Activated naive CD4-positive, alpha-beta T cell treated with anti-CD3 and anti-CD28 coated beads, Interleukin-2, amount 50 U/mL, for 72 hours (primary cell): ENCODE measurements at places on chromosomes 13 and 19.

- peak; percentile 86 for DNase-seq
Measured at GRCh38 chr19:55179606-55180484, at the start of gene SYT5. Gene SYT5, minus strand, starts transcription at chr19:55180289. Its CDS starts 1,248 bp downstream, at chr19:55179041.

DNA sequence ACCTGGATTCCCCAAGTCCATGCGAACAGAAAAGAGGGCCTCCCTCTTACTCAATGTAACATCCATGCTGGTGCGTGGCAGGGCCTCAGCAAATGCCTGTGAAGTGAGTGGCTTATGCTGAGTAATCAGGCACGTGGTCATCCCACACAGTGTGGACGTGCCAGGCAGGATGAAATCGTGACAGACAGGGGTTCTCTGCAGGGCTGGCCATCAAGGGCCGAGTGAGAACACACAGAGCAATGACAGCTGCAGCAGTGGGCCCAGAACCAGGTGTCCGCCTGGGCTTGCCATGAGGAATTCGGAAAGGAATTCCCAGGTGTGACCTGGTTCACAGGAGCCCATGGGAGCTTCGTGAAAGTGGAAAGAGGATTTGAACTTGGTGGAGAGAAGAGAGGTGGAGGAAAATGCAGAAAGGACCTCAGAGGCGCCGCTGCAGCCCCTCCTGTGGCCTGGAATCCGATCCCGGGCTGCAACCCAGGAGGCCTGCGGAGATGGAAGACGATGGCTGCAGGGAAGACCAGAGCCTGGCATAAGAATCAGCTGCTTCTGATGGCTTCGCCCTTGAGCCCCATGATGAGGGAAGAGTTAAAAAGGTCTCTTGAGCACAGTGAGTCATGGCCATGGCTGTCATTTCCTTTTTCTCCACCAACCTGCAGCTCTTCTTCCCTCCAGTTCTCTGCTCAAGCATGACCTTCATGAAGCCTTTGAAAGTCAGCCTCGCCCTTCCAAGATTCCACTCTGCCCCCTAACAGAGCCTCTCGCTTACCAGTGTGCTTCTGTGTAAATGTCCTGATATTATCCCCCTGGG is 34.6 kb upstream of the SOX1 start:
- DNase-seq: no peak

DNA sequence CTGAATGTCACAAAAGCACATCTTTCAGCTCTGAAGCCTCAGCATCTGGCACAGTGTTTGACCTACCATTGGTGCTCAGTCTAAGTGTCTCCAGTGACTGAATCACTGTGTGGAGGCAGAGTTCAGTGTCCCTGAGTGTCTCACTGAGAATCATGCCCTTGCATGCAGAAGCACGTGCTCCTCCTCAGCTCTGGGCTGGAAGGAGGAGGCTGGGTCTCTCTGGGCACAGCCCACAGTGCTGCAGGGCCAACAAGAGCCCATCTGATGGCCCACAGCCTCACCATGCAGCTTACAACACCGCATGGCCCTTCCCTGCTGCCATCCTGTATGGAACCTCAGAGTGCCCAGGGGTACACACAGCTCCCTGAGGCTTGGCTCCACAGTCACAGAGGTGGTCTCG is 86.1 kb downstream of the TEX26 start:
- no peak for DNase-seq

DNA sequence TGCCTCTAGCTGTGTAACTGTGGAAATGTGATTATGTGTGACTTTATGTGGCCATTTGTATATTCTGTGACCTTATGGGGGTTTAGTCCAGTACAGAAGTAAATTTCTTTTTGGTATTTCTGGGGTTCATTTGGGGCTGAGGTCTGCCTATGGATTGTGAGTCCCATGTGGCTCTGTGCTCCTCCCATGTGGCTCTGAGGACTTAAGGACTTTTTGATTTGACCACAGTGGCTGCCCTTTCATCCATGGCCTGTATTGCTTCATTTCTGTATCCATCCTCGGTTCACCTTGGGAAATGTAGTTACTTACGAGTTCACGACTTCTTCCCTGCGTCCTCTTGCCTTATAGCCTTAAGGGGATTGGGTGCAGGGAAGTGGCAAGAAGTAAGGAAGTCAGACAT is 1.0 kb downstream of the ZNF420 start:
- no peak for DNase-seq

DNA sequence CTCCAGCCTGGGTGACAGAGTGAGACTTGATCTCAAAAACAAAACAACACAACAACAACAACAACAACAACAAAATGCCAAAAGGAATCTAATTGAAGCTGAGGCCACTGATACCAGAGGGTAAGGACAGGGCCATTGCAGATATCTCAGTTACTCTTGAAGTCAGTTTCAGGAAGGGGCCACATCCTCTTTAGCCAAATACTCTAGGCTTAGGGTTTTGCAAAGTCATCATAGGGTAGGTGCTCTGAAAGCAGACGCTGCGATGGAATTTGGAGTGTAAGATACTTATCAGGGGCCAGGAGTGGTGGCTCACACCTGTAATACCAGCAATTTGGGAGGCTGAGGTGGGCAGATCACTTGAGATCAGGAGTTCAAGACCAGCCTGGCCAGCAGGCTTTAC is 46.6 kb upstream of the UBAC2 start:
- DNase-seq: no peak

DNA sequence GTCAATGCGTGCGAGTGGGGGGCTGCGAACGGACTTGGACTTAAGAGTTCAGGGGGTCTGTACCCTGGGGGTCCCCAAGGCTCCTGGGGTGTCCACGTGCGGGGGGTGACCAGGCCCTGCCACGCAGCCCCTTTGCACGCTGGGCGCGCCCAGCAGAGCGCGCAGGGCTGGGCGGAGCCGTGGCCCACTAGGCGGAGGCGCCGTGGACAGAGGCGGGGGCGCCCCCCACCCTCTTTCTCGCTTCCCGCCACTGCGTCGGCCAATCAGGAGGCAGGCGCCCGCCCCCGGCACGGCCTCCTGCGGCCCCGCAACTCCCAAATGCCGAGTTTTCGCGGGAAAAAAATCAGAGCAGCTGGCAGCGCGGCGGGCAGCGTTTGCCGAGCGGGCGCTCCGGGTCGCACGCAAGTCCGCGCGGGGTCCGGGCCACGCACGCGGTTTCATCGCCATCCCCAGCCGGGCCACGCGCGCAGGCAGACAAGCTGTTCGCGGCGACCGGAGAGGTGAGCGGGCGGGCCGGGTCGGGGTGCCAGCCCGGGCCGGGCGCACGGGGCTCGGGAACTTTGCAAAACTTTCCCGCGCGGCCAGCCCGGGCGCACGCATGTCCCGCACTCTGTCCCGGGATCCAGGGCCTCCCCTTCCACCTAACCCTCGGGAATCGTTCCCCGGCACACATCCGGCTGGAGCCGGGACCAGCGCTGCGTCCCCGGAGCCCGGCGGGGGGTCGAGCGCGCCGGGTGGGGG is at the start of gene UHRF1:
Gene UHRF1 (plus strand): TSS at position 346 of the 741 bp plus-strand sequence. CDS start 1,385 bp downstream, outside the sequence.
- DNase-seq: peak; percentile 84

DNA sequence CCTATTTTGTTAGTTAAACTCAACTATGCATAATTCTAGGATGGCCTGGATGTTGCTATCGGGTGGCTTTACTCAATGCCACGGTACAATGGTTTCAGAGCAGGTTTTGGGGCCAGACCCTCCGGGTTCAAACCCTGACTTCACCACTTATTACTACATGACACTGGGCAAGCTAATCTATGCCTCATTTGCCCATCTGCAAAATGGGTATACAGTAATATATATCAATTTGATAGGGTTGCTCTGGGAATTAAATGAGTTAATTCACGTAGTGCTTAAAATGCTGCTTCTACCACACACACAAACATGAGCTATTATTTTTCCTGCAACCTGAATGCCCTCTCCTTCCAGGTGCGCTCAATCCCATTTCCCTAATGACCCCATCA is 839 bp downstream of the ESD start:
- DNase-seq: no peak

GRCh38 chr13:36133950-36134626 is 2.9 kb upstream of the DCLK1 start:
- no peak for DNase-seq

DNA sequence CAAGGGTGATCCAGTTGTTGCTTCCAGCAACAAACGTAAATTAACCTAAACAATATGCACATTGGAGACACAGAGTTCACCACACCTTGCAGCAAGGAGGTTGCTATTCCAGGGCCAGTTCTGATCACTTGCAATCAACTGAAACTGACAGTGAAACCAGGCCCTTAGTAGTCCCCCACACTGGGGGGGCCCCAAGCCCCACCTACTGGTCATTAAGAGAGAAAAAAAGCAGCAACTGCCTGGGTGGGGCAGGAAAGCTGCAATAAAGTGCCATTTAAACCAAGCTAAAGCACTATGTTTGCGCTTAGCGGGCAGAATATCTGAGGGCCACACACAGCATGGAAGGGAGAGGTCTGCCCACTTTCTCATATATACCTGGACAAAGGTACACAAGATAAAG is 51.5 kb downstream of the ATP7B start:
- DNase-seq: no peak

DNA sequence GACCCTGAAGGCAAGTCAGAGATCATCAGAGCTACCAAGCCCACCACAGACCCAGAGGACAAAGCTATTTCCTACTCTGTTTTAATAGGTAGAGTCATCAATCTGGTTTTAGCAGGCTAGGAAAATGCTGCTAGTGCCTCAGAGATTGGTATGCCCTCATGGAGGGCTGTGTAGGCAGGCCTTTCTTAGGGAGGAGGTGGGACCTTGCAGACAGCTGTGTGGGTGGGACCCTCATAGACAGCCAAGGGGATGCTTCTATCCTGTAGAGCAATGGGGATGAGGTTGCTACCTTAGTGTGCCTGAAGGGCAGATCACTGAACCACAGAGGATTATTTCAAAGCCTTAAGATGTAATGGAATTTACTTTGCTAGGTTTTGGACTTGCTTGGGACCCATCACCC is 534.9 kb upstream of the KLF12 start:
- no peak for DNase-seq

DNA sequence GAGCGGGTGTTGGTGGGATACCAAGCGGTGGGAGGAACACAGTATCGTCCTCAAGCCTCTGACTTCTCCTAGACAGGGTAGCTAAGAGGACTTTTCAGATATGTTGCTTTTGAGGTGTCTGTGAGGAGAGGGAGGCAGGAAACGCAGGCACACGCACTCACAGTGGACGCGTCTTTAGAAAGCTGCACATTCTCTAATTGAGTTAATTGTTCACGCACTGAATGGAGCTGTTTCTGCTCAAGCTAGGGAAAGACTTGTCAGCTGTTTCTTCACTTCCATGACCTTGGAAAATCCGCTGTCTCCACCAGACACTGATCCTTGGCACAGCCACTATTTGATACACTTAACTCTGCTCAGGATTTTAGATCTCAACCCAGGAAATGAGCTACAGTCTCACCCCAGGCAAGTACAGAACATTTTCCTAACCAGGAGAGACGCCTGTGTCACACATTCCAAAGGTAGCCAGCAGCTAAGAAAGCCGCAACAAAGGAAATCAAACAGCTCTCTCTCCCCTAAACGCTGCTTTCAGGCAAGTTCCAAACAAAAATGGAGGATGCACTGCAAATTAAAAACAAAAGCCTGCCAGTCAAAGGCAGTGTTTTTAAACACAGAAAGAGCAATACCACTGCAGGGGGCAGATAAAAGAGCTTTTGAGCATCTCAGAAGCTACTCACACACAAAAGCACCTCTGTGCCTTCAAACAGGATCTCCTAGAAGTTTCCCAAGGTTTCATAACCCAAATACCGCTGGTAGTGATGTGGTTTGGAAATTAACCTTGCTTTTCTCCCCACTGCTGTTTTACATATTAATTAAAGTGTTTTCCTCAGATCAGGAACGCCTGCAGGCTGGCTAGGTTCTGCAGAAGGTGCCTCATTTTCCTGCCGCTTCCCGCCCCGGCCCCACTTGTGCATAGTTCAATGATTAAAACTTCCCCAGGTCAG is 57.3 kb downstream of the IRS2 start:
- no peak for DNase-seq

DNA sequence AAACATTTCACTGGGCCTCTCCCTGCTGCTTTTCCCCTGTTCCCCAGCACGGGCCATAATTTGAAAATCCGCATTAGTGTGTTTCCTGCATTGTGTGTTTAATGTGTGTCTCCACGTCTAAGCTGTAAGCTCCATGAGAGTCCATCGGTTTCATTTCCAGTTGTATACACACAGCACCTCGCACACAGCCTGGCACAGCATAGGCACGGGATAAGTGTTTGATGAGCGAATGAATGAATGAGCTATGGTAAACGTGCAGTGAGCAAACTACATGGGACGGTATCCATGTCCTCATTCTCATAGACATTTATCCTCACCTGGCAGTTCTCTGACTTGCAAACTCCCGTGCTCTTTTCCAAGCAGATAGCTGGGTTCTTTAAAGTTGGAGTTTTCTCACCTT is 106.1 kb downstream of the RAB20 start:
- DNase-seq: no peak

DNA sequence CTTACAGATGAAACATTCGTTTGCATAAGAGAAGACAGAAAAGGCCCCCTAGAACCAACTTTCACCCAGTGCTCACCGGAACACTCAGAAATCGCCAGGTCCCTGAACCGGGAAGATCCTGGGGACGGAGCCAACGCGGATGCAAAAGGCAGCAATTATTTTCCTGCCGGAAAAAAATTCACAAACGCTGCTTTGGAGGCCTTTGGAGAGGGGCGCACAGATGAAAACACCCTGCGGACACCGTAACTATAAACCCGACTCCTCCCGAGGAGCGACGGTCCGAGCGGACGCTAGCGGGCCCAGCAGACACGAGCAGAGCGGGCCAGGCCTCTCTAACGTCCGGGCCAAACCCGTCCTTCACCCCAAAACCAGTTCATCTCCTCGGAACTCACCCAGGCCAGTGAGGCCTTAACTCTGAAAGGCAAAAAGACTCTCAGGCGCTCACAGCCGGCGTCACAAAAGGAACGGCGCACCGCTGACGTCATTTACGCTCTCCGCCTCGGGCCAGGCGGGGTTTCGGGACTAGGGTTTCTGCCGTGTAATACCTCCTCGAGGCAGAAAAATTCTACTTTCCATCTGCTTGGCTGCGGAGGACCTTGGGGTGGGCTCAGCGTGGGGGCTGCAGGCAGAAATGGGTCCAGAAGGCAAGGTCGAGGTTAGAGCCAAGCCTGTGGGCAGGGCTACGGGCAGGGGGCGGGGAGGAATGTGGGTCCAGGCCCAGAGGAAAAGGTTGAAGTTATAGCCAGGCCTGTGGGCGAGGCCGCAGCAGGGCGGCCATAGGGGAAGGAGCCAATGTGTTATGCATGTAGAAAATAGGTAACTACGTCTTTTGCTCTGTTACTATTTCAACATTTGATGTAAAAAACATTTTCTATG is at the start of gene ZNF426:
Gene ZNF426 (minus strand): TSS at position 463 of the 876 bp plus-strand sequence. CDS start 2,413 bp downstream, outside the sequence.
- peak; percentile 85 for DNase-seq

- no peak for DNase-seq
Measured at GRCh38 chr13:63299866-63300394, 1884.3 kb upstream of the PCDH20 start.

GRCh38 chr13:107518292-107518691 is 697.0 kb downstream of the LIG4 start:
- no peak for DNase-seq

- DNase-seq: no peak
Measured at GRCh38 chr19:7355151-7355820, 6.5 kb downstream of the ARHGEF18 start.

GRCh38 chr13:95159458-95159857 is 141.8 kb downstream of the ABCC4 start:
- no peak for DNase-seq
